ENCODE measurements at places on chromosomes 12 and 14.

GRCh38 chr14:105899071-105899641, 372.8 kb downstream of the TMEM121 start:
- no peak for DNase-seq

DNA sequence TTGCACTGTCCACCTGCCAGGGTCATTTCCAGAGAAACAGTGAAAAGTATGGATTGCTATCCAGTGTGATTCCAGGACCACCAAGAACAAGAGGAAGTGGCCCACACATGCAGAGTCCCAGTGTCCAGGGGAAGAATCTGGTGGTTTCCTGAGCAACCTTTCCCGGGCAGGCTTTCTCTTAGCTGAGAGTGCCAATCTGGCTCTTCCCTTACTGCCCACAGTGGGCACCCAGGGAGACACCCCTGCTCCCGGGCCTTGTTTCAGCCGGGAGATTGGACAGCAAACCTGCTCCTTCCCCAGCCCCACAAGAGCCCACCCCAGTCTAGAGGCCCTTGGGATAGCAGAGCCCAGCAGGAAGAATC, 62.1 kb downstream of the VWF start:
- DNase-seq: no peak

DNA sequence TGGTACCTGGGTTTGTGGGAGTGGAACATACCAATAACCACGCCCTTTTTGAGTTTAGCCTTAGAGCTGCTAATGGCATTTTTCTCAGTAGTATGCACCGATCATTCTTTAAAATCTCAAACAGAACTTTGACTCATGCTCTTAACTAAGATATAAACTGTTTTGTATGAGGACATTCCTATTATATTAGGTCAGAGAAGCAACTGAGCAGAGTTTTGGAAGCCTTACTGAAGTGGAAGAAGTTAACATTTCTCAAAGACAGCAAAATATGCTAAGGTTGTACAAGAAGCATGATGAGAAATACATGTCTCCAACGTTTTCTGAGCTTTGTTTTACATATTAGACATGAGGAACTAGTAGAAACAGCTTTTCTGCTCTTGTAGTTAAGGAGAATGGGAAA, 819.2 kb downstream of the FSCB start:
- DNase-seq: no peak

- no peak for DNase-seq
Observed at GRCh38 chr14:93859957-93860356, 67.2 kb upstream of the FAM181A start.

- no peak for DNase-seq
Observed at GRCh38 chr12:114194956-114195355, 211.0 kb downstream of the TBX5 start.

DNA sequence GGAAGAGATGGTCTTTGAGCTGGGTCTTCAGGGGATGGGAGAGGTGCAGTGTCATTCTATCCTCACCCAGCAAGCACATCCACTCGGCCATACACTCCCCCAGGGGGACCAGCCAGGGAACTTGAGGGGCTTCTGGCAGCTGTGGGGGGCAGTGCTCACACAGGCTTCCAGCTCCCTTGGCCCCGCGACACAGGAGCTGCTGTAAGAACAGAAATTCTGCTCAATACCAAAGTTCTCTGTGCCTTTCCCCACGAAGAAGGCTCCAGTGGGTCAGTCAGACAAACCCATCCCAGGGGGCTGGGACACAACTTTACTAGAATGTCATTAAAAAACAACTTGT, 289.1 kb upstream of the RTL1 start:
- DNase-seq: no peak

DNA sequence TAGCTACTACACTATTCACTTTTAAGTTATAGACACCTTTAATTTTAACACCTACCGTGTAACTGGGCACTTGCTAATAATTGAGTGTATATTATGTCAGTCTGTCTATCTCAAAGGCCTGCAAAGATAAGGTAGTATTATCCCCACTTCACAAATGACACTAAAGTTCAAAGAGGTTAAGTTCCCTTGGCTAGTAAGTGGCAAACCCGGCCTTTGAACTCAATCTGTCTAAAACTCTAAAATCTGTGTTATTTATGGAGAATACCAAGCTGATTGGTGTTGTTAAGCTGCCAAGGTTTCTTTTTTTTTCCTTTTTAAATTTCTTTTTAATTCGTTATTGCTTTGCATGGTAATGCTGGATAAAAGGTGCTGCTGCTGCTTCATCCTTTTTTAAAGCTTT, 37.7 kb downstream of the YLPM1 start:
- DNase-seq: no peak

- no peak for DNase-seq
Observed at GRCh38 chr12:91413581-91414546, 231.2 kb upstream of the DCN start.

DNA sequence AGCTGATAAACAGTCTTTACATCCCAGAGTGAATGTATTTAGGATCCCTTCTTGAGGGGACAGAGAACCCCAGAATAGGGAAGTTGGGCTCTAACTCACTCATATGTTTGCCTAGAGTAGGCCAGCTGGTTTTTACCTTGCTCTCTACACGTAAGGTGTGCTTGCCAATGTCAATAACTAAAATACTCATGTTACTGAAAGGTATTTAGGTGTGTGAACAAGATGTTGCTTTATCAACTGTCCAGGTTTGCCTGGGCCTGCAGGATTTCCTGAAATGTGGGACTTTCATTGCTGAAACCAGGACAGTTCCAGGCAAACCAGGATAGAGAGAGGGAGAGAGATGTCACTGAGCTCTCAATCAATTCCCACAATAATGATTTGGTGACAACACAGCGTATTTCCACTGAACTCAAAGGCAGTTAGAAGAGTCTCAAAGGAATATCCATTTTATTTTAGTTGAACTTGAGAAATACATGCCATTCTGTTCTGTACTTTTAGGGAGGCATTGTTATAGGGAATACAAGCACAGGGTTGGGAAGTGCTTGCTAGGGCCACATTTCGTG, 171.7 kb downstream of the NRXN3 start:
- DNase-seq: no peak

DNA sequence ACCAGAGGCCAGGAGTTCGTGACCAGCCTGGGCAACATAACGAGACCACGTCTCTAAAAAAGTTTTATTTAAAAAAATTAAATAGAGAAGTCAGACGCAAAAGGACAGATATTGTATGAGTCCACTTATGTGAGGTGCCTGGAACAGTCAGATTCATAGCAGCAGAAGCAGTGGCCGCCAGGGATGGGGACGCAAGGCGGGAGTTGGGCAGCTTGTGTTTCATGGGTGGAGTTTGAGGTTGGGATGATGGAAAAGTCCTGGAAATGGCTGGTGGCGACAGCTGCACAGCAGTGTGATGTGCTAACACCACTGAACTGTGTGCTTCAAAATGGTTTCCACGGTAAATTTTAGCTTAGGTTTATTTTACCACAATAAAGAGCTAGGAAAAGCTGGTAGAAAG, 57.6 kb upstream of the DDX11 start:
- no peak for DNase-seq

GRCh38 chr12:103518899-103519298, 23.1 kb upstream of the C12orf42 start:
- no peak for DNase-seq

- no peak for DNase-seq
Observed at GRCh38 chr14:57963071-57963470, 97.2 kb upstream of the SLC35F4 start.

DNA sequence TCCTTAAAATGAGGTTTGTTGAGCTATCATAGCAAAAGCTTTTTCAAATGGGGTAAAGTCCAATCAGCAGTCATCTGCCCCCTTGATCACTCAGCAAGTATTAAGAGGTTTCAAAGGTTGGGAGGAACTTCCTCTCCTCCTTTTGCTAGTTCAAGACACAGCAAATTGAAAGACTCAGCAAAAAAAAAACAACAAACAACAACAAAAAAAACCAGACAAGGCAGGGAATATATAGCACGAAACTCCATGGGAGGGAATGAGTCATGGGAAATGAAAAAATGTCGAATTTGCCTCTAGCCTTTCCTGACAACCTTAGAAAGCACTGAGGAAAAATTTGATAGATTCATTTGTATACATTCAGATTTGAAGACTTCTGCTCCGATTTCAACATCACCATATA, 1.6 kb upstream of the SLC7A8 start:
- no peak for DNase-seq

DNA sequence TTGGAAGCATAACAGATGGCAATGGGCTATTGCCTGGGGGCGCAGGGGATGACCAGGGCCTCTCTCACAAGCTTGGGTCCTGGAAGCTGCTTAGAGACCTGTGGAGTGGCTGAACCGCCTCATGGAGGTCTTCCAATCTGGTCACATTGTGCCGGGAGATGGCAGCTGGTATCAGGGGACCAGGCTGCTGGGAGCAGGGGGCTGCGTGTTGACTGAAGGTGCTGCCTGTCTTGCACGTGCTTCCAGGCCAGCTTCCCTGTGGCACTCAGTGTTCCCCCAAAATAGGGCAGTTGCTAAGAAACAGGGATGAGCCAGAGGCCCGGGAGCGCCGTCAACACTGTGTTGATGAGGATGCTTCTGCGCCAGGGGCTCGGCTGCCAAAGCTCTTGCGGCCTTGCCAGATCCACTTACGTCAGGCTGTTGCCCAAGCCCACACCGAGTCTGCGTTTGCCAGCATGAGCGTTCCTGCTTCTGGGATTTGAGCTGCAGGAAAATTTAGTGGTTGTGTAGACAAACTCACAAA, 39.8 kb downstream of the ELK3 start:
- no peak for DNase-seq

DNA sequence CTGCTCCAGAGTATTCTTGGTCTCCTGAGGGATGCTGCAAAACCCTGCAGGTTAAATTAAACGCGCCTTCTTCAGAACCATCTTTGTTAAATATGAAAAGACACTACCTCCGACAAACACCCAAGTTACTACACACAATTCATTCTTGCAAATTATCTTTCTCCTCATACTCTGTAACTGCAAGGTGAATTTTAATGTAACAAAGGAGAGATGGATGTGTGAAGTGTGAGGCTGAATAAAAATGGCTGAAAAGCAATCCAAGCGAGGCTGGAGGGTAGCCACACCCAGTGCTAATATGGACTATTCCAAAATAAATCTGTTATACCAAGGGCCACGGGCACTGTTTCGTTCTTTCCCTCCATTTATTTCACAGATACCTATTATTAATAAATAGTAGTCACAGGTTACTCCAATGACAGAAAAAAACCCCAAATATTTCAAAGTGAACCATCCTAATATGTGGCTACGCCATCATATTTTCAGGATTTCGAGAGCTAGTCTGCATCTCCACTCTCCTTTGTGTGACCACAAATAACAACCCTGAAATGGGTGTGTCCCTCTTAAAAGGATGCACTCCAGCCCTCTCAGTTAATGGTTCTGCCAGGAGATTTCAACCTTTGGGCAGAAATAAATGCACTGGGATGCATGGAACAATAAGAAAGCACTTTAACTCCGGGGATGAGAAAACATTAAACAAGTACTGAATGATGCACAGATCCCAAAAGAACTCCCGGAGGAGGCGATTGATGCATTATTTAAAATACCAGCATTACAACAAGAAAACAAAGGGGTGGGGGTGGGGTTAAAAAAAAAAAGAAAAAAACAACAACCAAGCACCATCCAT, 53.1 kb upstream of the CCDC175 start:
- DNase-seq: no peak

DNA sequence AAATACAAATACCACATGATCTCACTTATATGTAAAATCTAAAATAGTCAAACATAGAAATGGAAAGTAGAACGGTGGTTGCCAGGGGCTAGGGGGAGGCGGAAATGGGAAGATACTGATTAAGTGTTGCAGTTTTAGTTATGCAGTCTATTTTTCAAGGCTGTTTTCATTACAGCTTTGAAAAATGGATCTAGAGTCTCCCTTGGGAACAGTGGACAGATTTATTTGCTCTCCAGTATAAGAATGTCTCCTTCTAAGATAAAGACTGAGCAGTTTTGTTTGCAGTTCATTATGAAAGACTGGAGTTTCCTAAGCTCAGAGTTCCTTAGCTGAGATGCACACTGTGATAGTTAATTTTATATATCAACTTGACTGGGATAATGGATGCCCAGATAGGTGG, 202.5 kb downstream of the KLHL28 start:
- no peak for DNase-seq

GRCh38 chr12:108442910-108443309, 72.2 kb upstream of the FICD start:
- no peak for DNase-seq

DNA sequence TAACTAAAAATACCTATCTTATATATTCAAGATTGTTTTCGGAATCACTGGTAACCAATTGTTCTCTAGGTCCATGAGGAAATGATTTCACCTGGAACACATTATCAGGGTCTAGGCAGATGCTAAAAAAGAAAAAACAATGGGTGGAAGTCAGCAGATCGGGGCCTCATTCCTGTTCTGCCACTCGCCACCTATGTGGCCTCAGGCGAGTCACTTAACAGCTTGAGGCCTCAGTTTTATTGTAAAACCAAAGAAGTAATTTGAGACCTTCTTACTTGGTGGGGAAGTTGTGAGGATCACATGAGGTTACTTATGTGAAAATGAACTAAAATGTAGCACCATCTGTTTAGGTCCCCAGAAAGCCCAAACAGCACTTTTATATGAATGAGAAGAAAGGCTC, 6.2 kb upstream of the RNASE10 start:
- DNase-seq: no peak

DNA sequence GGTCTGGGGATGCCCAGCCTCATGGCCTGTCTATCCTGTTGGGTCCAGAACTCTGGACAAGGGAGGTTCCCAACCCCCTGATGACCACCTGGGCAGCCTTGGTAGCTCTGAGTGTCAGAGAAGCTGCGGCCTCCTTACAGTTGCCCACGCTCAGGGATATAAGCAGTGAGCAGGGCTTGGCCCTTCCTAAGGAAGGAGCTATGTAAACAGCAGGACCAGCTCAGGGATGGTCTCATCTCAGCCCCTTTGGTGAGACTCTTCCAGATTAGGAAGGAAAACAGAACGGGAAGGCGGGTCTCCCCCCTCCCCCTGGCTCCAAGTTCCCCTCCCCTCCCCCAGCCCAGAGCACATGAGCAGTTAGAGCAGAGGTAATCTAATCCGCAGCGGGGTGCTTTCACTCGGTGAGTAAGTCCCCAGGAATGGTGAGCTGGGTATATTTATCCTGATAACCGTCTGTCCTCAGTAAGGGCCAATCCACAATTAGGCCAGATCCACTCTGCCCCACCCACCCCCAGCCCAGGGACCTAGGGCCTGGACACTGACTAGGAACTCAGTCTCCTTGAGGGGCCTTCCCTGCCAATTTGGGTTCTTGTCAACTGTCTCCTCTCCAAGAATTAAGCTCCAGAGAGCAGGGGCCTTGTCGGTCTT, 29.5 kb upstream of the RPLP0 start:
- no peak for DNase-seq

- no peak for DNase-seq
Observed at GRCh38 chr14:65600742-65601141, 188.2 kb downstream of the FUT8 start.

- no peak for DNase-seq
Observed at GRCh38 chr14:72678356-72678755, 215.5 kb downstream of the DPF3 start.

- peak; percentile 82 for DNase-seq
Observed at GRCh38 chr14:96592591-96593386, 90.6 kb downstream of the PAPOLA start.

- no peak for DNase-seq
Observed at GRCh38 chr14:99561864-99562263, 42.1 kb downstream of the CCDC85C start.
